ENCODE measurements at places on chromosomes 7 and 10. TPM values are rescaled to one million over a fixed set of nuclear protein-coding genes. Genes with fewer than 3 reads are reported as not detected.

GRCh38 chr7:156662277-156662676 is 21.7 kb downstream of the RNF32 start:
- DNase-seq = no peak

DEPP1 gene
- 32.2 TPM for total RNA-seq

GRCh38 chr7:98753989-98754479 is 115.8 kb downstream of the TMEM130 start:
- no peak for DNase-seq

DNA sequence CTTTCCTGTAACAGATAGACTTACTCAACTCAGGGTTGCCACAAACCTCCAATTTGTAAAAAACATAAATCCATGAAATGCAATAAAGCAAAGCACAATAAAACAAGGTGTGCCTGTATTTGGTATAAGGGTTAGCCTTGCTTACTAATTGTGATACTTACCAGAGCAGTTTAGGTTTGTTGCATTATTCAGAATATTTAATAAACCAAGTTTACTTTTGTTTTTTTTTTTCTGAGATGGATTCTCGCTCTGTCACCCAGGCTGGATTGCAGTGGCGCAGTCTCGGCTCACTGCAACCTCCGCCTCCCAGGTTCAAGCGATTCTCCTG is 79.6 kb downstream of the SEC61G start:
- no peak for DNase-seq

DNA sequence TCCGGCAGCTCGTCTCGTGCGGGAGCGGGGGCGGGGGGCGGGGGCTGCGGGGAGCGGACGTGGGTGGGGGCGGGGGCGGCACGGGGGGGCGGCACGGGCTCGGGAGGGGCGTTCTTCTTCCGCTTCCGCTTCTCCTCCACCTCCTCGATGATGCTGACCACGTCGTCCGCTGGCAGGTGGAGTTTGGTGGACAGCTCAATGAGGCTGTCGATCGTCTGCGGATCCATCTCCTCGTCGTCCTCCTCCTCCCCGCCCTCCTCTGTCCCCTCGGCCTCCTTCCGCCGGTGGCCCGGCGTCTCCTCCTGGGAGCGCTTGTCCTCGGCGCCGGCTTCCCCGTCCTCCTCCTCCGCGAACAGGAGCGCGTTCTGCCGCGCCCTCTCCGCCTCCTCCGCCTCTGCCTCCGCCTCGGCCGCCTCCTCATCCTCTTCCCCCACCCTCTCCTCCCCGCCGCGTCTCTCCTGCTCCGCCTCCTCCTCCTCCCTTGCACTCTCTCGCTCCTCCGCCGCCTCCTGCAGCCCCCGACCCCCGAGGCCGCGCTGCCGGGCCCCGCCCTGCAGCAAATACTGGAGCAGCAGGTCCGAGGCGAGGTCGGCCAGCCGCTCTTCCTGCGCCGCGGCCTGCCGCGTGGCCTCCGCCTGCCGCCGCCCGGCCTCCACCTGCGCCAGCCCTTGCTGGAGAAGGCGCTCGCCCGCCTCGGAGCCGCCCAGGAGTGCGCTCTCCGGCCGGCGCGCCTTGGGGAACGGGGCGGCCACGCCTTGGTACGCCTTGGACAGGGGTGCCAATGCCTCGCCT is 1.9 kb downstream of the VGF start:
- peak; percentile 39 for DNase-seq

- no peak for DNase-seq
Measured at GRCh38 chr7:138126928-138127327, 50.7 kb downstream of the AKR1D1 start.

- no peak for DNase-seq
Measured at GRCh38 chr10:63727636-63728035, 206.4 kb downstream of the REEP3 start.

GRCh38 chr7:150408393-150409299 is 29.5 kb downstream of the ZNF775 start:
- DNase-seq = no peak

GRCh38 chr7:33821970-33822369 is 83.4 kb upstream of the BMPER start:
- DNase-seq = no peak

DNA sequence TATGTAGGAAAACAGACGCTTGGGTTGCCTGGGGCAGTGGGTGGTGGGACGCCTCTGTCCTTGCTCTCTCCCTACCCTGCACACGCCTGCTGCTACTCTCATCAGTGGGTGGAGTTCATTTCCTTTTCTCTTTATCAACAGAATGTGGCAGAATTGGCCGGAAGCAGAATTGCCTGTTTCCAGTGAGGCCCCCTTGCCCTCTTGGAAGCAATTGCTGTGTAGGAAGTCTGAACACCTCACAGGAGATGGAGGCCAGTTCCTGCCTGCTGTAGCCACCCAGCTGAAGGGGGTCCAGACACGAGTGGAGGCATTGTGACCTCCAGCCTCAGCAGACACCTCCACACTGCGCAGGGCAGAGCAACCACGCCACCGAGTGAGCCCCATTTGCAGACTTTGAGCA is 331.6 kb upstream of the ZNF32 start:
- DNase-seq = no peak

ANKRD2 gene
- 318 TPM for total RNA-seq

DNA sequence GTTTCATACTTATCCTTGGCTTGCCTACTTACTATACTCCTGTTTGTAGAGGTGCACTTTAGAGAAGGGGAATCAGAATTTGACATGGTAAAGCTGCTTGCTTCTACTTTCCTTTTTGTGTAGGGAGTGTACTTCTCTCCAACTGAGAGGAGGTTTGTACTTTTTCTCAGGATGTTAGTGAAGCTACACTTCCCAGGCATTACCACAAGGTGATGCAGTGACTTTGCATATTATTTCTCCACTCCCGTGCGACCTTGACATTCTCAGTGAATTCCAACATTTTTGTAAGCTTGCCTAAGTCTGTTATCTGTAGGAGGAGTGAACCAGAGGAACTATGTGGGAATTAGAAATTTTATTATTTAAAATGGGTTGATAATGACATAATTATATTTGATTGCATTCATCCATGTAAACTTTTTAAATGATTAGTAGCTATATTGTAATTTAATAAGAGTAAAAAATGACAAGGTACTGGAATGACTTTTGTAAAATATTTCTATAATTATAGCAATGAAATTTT is 5.2 kb downstream of the TAX1BP1 start:
- DNase-seq = no peak

SPDYE8 gene
- total RNA-seq = not detected

DNA sequence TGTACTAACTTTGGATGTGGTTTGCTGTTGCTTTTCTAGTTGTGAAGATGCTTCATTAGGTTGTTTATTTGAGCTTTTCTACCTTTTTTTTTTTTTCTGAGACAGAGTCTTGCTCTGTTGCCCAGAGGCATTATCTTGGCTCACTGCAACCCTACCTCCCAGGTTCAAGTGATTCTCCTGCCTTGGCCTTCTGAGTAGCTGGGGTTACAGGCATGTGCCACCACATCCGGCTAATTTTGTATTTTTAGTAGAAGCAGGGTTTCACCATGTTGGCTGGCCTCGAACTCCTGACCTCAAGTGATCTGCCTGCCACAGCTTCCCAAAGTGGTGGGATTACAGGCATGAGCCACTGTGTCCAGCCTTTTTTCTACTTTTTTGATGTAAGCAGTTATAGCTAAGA is 93.7 kb downstream of the ADAM22 start:
- no peak for DNase-seq

FAM131B gene
- 0.57 TPM for total RNA-seq

DNA sequence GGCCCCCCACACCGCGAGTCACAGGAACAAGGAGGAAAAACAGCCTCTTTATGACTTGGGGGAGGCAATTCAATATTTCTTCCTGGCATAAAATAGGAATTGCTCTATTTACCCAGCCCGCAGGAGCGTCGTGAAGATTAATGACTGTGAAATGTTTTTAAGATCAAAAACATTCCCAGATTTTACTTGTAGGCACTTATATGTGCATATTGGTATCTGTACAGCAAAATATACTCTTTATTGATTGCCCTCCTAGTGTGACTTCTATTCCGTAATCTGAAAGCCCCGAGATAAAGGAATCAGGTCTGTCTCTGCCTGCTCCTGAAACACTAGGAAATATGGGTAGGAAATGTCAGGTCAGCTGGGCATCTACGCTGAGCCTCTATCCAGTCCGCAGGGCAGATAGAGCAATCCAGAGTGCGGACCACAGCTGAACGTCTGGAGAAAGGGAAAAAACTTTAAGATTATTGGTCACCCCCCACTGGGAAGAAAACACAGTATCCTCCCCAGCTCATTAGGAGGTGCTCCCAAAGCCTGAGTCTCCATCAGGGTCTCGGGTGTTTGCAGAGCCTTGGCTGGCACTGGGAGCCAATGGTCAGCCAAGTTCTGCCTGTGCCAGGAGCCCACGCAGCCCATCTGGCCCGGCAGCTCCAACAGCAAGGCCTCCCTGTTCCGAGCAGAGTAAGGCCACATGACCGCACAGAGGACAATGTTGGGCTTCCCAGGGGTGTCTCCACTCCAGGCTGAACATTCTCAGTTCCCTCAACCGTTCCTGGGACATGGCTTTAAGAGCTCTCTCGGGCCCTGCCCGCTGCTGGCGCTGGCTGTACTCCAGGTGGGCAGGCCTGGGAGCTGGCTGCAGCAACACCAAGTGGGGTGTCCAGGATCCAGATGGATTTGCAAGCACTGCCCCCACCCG is 7.7 kb downstream of the CTBP2 start:
- peak; percentile 84 for DNase-seq

SYCE1 gene
- 0.47 TPM for total RNA-seq

DPP6 gene
- total RNA-seq = not detected

GRCh38 chr7:109549471-109550193 is 980.0 kb downstream of the DNAJB9 start:
- no peak for DNase-seq

EPHB6 gene
- total RNA-seq = 3.9 TPM

DNA sequence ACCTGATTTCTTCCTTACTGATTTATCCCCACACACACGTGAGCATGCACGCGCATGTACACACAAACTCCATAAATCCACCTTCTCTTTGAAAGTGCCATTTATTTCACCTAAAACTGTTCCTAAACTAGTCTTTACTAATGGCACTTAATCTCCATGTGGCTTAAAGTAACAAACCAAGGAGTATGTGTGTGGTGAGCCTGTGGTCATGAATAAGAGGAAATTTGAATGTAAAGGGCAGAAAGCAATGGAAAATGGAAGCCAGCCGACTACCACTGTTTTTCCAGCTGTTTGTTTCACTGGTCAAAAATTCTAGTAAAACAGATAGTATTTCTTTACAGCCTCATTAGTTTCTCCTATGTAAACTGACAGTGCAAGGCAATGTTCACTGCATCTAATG is 23.8 kb downstream of the SEMA3C start:
- DNase-seq = no peak

GRCh38 chr10:4391683-4392082 is 434.3 kb upstream of the AKR1E2 start:
- DNase-seq = peak; percentile 21

DNA sequence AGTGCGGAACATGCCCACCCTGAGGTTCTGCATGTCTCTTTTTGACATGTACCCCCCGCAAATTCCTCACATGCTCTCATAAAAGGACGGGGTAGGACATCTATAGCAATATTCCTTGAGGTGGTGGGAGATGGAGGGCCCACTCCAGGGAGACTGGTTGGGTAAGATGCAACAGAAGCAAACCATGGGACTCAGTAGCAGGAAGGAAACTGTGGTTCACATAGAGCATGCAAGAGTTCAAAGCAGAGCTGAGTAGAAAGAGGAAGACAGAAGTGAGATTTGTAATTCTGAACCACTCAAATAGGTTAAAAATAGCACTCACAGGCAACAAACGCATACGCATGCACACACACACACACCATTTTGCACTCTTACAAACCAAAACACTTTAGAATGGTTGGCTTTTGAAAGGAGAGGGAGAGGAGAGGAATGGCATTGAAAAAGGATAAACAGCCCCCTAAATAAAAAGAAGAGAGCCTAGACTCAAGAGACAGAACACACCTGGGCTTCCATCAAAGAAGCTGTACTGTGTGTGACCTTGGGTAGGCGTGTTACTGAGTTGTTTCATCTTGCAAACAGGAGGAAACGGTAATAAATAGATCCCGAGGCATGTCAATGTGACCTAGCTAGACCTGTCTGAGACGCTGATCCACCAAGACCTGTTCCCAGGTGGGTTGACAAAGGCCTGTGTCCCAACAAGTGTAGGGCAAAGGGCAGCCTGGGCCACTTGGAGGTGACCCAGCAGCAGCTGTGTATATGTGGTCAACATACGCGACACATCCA is 77.6 kb upstream of the LRRC4 start:
- no peak for DNase-seq

MYOF gene
- total RNA-seq = 21.0 TPM

Measured in left ventricle myocardium superior (tissue), 1 donor.